ENCODE measurements at places on chromosomes 3 and 15. TPM values are rescaled to one million over a fixed set of nuclear protein-coding genes. Genes with fewer than 3 reads are reported as not detected.

GRCh38 chr3:167885277-167885676 is 149.8 kb downstream of the SERPINI1 start:
- H3K27me3 ChIP-seq, result no peaks in the 10 kb centered on the region
- H3K4me1 ChIP-seq, result peaks cover 9% of the 10 kb centered on the region
- no peaks in the 10 kb centered on the region for H3K36me3 ChIP-seq

- DNase-seq, result no peak
- H3K27me3 ChIP-seq, result no peaks in the 10 kb centered on the region
- H3K4me3 ChIP-seq, result no peak overlapping the region
- no peak overlapping the region for H3K27ac ChIP-seq
- H3K4me1 ChIP-seq, result peaks cover 7% of the 10 kb centered on the region
Observed at GRCh38 chr15:51864408-51865056, 35.1 kb downstream of the TMOD3 start.

GRCh38 chr3:51975852-51976549 is 1.1 kb downstream of the ABHD14A start:
- peaks cover 60% of the 10 kb centered on the region for H3K4me1 ChIP-seq
- no peaks in the 10 kb centered on the region for H3K27me3 ChIP-seq
- H3K27ac ChIP-seq, result peak overlapping the region; percentile 11
- H3K36me3 ChIP-seq, result peaks cover 5% of the 10 kb centered on the region
- peak overlapping the region; percentile 56 for H3K4me3 ChIP-seq
- peak; percentile 91 for DNase-seq

Gene ISLR2
- total RNA-seq, result not detected

Gene MYL3
- not detected for total RNA-seq
